ENCODE measurements at places on chromosomes 7 and 10.

DNA sequence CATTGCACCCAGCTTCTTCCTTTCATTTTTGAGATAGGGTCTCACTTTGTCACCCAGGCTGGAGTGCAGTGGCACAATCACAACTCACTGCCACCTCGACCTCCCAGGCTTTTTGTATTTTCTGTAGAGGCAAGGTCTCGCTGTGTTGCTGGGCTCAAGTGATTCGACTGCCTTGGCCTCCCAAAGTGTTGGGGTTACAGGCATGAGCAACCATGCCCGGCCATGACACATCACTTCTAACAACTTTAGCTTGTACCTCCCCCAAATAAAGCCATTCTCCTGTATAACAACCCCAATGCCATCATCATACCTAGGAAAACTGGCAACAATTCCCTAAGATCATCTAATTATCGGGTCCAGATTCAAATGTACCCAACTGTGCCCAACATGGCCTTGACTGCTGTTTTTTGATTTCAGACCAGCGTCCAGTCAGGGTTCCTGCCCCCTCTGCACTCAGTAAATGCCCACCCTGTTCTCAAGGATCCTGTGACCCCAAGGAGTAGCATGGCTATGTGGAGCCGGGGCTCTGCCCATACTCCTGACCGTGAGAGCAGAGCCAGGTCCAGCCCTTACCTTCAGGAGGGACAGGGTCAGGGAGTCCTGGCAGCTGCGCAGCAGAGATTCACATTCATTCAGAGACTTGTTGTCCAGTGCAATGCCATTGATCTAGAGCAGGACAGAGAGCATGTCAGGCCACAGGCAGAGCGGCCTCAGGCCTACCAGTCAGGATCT, 102.6 kb downstream of the DLG5 start:
- no peak for DNase-seq

- no peak for DNase-seq
These were observed 232.1 kb upstream of the LYZL1 start for GRCh38 chr10:29056729-29057128.

DNA sequence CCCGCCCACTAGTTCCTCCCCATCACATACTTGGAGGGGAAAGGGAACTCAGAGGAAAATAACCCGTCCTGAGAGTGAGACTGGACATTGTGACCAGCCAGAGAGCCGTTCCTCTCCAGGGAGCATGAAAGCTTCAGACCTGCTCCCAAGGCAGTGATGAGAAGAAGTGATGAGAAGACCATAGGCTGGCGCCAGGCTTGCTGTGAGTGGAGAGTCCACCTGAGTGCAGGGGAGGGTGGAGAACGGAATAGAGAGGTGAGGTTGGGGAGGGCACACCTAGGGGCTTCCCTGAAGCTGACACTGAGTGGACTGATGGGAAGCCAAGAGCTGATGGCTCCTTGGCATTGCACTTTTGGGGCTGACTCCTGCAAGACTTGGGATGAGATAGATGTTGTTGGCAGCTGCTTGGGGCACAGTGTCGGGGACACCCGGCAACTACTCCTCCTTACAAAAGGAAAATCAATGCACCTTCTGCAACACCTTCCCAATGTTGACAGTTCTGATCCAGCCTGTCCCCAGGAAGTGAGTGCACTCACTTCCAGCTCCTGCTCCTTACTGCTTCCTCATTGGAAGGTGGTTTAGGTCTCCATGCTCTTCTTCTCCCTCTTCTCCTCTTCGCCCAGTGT, 79.4 kb downstream of the EMX2 start:
- DNase-seq, result no peak

GRCh38 chr10:121057269-121057668, 206.1 kb downstream of the WDR11 start:
- DNase-seq, result no peak

DNA sequence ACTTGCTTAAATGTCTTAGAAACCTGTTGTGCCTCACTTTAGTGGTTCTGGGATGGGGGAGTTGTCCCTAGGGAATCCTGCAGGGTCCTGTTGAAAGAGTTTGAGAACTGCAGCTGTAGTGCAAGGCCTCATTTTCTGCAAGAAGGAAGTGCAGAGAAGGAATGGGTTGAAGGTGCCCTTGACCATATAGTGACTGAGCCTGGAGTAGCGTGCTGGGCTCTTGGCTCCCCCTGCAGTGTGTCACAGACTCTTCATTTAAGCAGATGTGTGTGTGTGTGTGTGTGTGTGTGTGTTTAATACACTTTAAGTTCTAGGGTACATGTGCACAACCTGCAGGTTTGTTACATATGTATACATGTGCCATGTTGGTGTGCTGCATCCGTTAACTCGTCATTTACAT, 92.2 kb downstream of the GRK5 start:
- DNase-seq, result no peak

- no peak for DNase-seq
These were observed 1.3 kb downstream of the SPRN start for GRCh38 chr10:133422807-133423771.

- no peak for DNase-seq
These were observed 38.6 kb upstream of the NPY start for GRCh38 chr7:24245362-24245761.

DNA sequence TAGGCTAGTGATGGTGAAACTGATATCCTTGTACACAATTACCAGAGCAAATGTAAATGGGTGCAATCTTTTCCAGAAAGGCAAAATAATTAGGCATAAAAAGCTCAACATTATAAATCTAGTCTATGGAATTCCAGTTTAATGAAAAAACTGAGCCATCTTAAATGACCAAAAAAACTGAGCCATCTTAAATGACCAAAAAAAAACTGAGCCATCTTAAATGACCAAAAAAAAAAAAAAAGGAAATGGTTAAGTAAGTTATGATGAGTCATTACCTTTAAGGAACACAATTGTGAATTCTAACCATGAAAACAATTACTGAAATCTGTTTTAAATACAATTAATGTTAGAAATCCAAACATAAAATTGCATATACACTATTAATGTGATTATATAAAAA, 25.3 kb downstream of the USP6NL start:
- DNase-seq, result no peak

Data from AG04449 (cell line).